Left colon (tissue), 2 donors: ENCODE measurements at places on chromosomes 12 and 14.

DNA sequence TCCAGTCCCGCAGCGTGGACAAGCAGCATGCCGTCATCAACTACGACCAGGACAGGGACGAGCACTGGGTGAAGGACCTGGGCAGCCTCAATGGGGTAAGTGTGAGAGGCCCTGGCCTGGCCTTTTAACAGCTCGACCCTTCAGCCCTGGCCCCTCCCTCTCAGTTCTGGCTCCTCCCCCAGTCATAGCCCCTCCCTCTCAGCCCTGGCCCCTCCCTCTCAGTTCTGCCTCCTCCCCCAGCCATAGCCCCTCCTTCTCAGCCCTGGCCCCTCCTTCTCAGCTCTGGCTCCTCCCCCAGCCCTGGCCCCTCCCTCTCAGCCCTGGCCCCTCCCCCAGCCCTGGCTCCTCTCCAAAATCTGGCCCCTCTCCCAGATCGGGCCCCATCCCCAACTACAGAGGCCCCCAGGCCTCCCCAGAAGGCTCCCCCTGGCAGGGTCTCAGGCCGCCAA is 11.2 kb downstream of the CEP170B start:
- DNase-seq = peak; percentile 25

DNA sequence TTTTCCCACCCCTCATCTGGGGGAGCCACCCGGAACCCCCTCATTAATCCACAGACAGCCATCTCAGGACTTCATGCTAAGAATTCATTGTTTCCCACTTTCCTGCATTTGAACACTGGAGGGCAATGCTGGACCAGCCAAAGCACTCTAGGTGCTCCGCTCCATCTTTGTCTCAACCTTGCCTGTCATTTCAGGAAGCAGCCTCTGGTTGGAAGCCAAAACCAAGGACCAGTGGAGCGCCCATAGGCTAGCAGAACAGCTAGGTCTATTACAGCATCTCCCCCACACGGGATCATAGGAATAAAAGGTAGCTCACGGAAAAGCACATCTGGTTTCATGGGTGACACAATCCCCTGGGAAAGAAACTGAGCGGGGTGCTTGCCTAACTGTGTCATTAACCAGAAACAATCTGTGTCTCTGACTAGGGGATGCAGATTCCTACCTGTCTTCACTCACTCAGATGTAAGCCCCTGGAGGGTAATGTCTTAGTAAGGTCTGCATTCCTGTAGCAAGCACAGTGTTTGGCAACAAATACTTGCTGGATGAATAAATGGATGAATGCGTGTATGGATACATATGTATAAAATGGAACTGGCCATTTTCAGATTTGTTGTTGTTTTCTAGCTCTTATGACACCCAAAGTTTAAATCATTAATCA is 197.0 kb downstream of the DAD1 start:
- DNase-seq = peak; percentile 29

DNA sequence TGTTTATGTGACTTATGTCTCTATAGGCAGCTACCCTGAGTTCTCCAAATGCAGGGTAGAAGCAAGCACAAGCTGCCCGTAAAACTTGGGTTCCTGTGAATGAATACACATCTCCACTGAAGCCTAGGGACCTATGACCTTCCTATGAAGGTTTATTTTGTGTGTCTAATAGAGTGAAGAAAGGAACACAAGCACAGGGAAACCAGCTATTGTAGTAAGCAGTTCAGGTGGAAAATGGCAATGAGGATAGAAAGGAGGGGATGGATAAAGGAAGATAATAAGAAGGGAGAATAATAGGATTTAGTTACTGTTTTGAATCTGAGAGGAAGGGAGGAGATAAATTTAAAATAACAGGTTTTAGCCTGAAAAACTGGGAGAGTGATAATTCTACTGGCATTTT is 2.4 kb downstream of the PFKM start:
- DNase-seq = no peak

GRCh38 chr14:68335312-68335711 is 457.6 kb downstream of the ZFP36L1 start:
- no peak for DNase-seq
